ENCODE measurements at places on chromosomes 7 and 10.
A peak's percentile ranks its signal among the peaks of the same experiment; 100 is the strongest.

GRCh38 chr10:12803776-12804175, 197.7 kb downstream of the CCDC3 start:
- no peak for DNase-seq

GRCh38 chr7:86773309-86773708, 129.6 kb downstream of the GRM3 start:
- no peak for DNase-seq

GRCh38 chr7:145082366-145083161, 246.7 kb upstream of the TPK1 start:
- DNase-seq = no peak

GRCh38 chr10:69329721-69330178, 51.5 kb downstream of the HK1 start:
- DNase-seq = no peak

DNA sequence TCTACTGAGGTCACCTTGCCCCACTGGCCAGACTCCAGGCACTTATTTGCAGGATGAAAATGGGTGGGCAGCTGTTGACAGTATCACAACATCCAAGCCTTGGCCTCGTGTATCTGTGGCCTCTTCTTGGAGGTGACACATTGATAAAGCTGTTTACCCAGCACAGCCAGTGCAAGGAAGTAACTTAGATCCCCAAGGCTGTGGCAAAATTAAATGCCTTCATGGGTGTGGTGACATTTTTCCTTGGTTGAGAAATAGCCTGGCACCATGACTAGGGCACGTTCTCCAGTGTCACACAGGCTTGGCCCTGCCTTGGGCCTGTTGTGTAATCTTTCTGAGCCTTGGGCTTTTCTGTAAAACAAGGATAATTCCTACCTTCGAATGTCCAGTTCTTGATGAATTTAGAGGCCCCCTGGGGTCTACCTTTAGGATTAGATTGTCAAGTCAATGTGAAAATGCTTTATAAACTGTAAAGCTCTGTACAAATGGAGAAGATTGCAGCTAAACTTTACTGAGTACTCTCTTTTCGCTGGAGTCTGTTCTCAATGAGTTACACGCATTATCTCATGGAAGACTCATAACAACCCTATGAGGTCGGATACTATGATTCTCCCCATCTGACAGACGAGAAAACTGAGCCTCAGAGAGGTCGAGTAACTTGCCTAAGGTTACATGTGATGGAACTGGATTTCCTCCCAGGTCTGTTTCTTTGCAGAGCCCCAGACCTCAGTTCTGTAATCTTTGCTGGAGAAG, 46.7 kb upstream of the LOXL4 start:
- DNase-seq = no peak

DNA sequence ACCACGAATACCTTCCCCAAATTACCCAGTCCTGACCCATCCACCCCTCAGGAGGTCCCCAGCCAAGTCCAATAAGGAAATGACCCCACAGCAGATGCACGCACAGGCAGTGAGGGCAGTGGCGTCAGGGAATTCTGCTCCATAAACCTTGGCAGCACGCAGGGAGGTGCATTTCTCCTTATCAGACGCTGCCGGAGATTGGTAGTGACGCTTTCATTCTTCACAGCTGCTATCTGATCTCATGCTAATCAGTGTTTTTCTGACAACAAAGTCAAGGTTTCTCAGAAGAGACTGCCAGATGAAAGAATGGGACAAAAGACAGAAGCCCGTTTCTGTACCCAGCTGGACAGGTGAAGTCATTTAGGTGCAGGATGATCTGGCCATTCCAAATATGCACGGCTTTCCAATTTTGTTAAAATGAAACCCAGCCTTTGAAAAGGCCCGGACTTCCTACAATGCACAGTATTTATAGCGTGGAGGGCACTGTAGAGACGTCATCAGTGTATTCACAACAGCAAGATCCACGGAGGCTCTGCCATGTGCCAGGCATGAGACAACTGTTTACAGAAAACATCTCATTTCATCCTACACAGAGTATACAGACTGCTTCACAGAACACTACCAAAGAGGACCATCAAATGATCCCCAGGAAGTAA, 35.3 kb downstream of the DIP2C start:
- no peak for DNase-seq

DNA sequence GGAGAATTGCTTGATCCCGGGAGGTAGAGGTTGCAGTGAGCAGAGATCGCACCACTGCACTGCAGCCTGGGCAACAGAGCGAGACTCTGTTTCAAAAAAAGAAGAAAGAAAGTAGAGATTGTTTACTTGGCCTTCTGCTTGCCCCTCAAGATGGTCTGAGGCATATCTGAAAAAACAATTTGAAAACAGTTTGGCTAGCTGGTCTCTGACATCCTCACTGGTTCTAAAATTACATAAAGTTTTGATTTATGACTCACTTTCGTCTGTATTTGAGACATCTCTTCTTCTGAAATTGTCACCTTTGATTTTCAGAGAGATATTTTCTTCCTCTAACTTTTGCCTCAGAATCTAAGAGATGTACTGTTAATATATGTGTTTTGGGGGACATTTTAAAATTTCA, 49.6 kb upstream of the HELLS start:
- DNase-seq = no peak

GRCh38 chr7:139737221-139738100, 40.3 kb downstream of the HIPK2 start:
- DNase-seq = no peak

- DNase-seq = no peak
Measured at GRCh38 chr10:105075031-105075430, 433.9 kb downstream of the SORCS3 start.

DNA sequence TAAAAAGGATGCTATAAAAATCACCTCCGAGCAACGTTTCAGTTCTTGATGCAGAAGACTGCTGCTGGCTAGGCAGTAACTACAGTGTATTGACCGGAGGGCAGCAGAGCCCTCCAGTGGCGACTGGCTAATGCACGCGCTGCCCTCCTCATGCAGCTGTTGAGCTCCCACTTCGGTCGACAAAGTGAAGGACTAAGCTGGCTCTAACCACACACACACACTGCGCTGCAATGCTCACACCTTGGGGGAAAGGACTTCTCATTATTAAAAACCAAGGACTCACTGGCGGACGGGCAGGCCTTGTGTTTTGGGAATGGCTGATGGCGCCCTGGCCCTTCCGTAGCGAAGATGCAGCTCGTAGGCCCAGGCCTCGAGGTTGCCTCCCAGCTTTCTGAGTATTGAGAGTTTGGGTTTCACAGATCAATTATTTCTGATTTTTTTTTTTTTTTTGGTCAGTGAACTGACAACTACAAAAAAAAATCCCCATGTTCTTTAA, 120.9 kb upstream of the DIP2C start:
- DNase-seq = peak; percentile 34

- no peak for DNase-seq
Measured at GRCh38 chr10:79159785-79160184, 91.0 kb downstream of the ZMIZ1 start.

GRCh38 chr7:94250124-94250523, 144.6 kb upstream of the COL1A2 start:
- DNase-seq = no peak

GRCh38 chr10:33039181-33039580, 81.2 kb upstream of the ITGB1 start:
- DNase-seq = no peak

DNA sequence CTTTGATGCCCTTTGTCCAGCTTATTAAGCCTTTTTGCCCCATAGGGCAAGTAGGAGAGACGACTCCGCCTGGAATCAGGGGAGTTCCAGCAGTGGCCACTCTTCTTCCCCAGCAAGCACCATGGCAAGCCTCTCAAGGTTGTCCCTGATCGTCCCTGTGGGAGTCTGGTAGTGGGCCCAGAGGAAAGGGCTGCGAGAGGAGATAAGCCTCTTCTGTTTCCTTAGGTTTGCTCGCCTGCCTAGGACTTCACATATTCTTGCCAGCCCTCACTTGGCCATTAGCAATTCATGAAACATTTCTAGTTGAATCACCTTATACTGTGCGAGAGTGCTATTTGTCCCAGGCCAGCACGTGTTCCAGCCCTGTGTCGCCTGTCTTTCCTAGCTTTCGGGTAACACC, 47.8 kb upstream of the CPN1 start:
- no peak for DNase-seq

DNA sequence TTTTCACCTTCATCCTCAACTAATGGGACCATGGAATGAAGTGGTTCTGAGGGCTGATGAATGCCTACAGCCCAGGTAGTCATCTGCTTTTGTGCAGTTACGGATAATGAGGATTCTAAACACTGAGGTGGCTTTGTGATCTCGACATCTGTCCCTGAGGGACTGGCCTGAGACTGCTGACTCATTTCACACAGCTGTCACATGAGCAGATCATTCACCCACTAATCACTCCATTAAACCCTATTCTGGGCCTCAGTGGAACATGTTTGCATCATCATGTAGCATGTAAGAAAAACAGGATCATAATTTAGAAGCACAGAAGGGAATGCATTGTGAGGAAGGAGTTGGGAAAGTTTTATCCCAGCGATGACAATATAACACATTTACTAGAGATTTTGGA, 79.4 kb upstream of the FEZF1 start:
- DNase-seq = no peak

- no peak for DNase-seq
Measured at GRCh38 chr7:44286182-44286617, 39.2 kb downstream of the CAMK2B start.

DNA sequence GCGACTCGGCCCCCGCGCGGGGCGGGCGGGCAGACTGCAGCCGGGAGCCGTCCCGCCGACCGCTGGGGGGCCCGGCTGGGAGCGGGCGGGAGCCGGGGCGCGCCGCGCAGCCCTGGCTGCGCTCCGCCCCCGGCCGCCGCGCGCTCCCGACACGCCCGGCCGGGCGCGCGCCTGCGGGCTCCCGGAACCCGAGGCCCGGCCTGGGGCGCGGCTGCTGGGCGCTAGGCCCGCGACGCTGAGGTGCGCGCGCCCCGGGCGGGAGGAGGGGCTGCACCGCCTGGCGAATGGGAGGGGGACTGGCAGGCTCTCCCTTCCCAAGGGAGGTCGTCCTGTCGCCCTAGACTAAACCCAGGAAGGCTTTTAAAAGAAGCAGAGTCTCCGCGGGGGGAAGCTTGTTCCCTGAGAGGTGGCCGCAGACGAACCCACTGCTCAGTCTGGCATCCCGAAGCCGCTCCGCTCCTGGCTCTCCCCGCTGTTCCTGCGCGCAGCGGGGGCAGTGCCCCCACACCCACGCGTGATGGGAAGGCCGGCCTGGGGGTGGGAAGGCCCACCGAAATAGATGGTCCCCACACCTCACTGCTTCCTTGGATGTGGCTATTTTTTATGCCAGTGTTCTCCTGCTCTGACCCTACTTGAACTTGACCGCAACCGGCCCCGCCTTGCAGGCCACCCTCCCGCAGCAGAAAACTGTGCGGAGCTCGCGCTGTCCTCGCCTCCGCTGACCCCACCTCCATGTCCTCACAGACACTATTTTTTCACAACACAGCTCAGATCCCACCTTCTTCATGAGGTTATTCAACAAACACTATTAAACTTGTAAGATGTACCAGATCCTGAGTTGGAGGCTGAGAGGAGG, at the start of gene VOPP1:
TSS of gene VOPP1 (minus strand) at position 125 of the 856 bp plus-strand sequence. CDS start 178 bp downstream, outside the sequence.
- peak; percentile 48 for DNase-seq

GRCh38 chr10:53135213-53135896, 362.8 kb upstream of the MBL2 start:
- no peak for DNase-seq

- no peak for DNase-seq
Measured at GRCh38 chr7:150447966-150448788, 2.3 kb upstream of the GIMAP8 start.

DNA sequence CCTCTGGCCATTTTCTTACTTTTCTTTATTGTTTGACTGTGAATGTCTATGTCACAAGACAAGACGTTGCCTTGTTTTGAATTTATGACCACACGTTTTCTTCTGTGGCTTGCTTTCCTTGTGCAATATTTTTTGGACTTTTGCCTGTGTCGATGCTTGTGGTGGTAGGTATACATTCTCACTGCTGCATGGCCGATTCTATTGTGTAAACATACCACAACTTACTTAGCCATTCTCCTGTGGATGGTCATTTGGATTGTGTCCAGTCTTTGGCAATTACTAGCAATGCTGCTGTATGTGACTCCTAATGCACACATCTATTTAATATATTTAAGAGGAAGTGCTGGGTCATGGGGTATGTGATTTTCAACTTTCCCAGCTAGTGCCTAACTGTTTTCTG, 18.0 kb upstream of the DLG5 start:
- DNase-seq = no peak

- no peak for DNase-seq
Measured at GRCh38 chr7:77281780-77282478, 82.3 kb upstream of the FGL2 start.

DNA sequence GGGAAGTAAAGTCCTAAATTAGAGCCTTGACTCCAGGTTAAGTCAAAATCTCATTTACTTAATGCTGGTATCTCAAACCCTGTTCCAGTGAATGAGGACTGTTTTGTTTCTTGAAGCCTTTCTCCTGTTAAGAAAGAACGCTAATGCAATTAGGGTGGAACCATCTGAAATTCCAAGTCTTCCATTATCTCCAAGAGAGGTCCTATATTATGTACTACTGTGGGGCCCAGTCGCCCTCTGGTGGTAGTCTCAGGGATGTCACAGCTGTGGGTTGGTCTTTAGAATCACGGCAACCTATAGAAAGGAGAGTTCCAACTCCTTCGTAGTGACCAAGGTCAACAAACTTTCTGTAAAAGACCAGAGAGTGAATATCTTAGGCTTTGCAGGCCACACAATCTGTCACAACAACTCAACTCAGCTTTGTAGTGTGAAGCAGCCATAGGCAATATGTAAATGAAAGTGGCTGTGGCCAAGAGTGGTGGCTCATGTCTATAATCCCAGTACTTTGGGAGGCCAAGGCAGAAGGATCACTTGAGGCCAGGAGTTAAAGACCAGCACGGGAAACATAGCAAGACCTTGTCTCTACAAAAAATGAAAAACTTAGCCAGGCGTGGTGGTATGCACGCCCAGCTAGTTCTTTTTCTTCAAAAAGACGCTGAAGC, 9.3 kb downstream of the RPP38 start:
- peak; percentile 89 for DNase-seq

- DNase-seq = no peak
Measured at GRCh38 chr7:137998250-137998649, 3.6 kb downstream of the CREB3L2 start.

DNA sequence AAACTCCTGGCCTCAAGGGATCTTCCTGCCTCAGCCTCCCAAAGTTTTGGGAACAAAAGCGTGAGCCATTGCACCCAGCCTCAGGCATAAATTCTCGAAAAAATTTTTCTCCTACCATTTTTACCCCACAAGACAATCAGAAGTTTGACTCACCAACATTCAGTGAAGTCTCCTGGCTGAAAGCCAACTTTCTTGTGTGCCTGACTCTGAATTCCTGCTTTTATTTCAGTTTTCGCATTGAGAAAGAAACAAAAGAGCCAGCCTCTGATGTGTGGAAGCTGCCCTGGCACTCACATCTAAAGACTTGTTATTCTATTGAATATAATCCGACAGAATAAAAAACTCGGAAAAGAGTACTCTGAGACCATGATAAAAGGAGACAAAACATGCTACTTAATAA, 402.9 kb downstream of the MAGI2 start:
- no peak for DNase-seq

- DNase-seq = peak; percentile 36
Measured at GRCh38 chr7:73738220-73738611, 386 bp downstream of the ABHD11 start.

GRCh38 chr7:146878901-146879300, 762.3 kb downstream of the CNTNAP2 start:
- no peak for DNase-seq

Measured in Kasumi-1 (cell line).